H9 (cell line): ENCODE measurements at places on chromosomes 6 and 20. TPM values are rescaled to one million over a fixed set of nuclear protein-coding genes. Genes with fewer than 3 reads are reported as not detected.

Gene CLVS2
- total RNA-seq: 0.15 and 0.26 TPM in 2 replicates

Gene ZBP1
- not detected in 2 replicates for total RNA-seq

Gene BANF2
- not detected in 2 replicates for total RNA-seq

Gene ACSS1
- 0.61 TPM in 2 replicates for total RNA-seq

GRCh38 chr6:116542426-116542825 lies 3.1 kb downstream of the TRAPPC3L start:
- no peak overlapping the region for H3K27ac ChIP-seq
- H3K4me1 ChIP-seq: no peaks in the 10 kb centered on the region
- DNase-seq: no peak
- H3K4me3 ChIP-seq: no peak overlapping the region
- H3K27me3 ChIP-seq: no peaks in the 10 kb centered on the region
- H3K36me3 ChIP-seq: no peaks in the 10 kb centered on the region

- H3K27me3 ChIP-seq: no peaks in the 10 kb centered on the region
- no peak overlapping the region for H3K27ac ChIP-seq
- H3K36me3 ChIP-seq: no peaks in the 10 kb centered on the region
- no peak for DNase-seq
Observed at GRCh38 chr6:34568341-34569201, 12.4 kb upstream of the SPDEF start.

DNA sequence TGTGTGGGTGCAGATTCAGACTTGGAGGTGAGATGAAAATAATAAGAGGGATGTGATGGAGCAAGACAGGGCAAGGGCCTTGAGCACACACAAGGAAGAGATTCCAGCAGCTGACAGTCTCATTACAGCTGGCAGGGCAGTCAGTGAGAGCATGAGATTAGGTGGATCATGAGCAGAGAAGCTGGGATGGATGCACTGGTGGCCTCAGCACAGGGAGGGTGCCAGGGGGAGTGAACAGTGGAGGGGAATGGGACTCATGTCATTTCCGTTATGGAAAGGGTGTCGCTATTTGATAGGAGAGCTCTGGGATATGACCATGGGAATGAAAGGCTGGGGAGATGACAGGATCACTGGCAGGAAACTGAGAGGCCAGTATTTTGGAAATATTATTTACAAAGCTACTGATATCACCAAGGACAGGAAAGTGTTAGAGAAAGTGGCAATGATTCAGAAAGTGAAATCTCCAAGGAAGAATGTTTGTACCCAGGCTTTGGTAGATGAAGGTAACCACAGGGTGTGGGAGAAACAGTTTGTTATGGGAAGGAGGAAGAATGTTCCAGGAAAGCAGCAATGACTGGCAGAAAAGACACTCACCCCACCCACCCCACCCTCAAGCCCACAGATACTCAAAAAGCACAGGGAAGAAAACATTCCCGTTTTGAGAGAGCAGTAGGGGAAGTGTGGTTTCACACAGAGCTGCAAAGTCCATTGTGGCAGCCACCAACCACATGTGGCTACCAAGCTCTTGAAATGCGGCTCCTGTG lies 214.7 kb upstream of the PROKR2 start:
- no peak overlapping the region for H3K27ac ChIP-seq
- no peaks in the 10 kb centered on the region for H3K27me3 ChIP-seq
- H3K4me1 ChIP-seq: no peaks in the 10 kb centered on the region
- no peak for DNase-seq
- no peaks in the 10 kb centered on the region for H3K36me3 ChIP-seq

- H3K27ac ChIP-seq: no peak overlapping the region
- H3K27me3 ChIP-seq: no peaks in the 10 kb centered on the region
- H3K4me3 ChIP-seq: no peak overlapping the region
- no peaks in the 10 kb centered on the region for H3K36me3 ChIP-seq
Observed at GRCh38 chr6:32424589-32425300, 14.9 kb upstream of the HLA-DRA start.

GRCh38 chr6:97361286-97361685 lies 78.3 kb upstream of the MMS22L start:
- no peaks in the 10 kb centered on the region for H3K4me1 ChIP-seq
- H3K27ac ChIP-seq: no peak overlapping the region
- no peak for DNase-seq

DNA sequence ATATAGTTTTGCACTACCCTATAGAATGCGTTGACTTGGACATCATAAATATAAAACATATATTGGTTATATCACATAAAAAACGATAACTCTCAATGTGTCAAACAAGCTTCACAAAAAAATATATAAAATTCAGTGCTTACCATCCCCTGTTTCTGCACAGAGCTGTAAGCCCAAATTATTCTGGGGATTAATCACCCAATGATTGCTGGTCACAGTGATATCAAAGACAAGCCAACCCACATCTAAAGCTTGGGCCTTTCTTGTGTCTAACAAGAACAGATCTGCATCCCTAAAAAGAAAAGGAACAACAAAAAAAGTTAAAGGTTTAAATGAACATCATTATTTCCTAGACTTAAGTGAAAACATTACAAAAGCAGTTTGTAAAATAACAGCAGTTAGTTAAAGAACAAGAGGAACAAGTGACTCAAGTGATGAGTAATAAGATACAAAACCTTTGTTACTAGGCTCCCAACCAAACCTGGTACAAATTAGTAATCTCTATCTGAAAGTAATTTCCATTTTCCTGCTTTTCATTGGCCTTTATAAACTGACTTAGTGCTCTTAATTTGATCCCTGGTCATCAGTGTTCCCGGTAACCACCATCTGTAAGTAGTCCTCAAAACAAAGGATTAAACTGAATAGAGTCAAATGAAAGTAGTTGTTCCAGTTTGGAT lies 81.1 kb downstream of the BMP5 start:
- no peak overlapping the region for H3K4me3 ChIP-seq
- no peaks in the 10 kb centered on the region for H3K4me1 ChIP-seq
- no peak for DNase-seq
- no peaks in the 10 kb centered on the region for H3K27me3 ChIP-seq
- H3K36me3 ChIP-seq: no peaks in the 10 kb centered on the region

GRCh38 chr20:14761903-14762302 lies 424.5 kb upstream of the FLRT3 start:
- H3K4me3 ChIP-seq: no peak overlapping the region
- H3K4me1 ChIP-seq: no peaks in the 10 kb centered on the region; the same call in 1 of the 2 replicates
- H3K27me3 ChIP-seq: no peaks in the 10 kb centered on the region
- no peak overlapping the region for H3K27ac ChIP-seq
- no peak for DNase-seq

- H3K4me3 ChIP-seq: no peak overlapping the region
- H3K4me1 ChIP-seq: no peaks in the 10 kb centered on the region
- no peaks in the 10 kb centered on the region for H3K27me3 ChIP-seq
- no peak overlapping the region for H3K27ac ChIP-seq
Observed at GRCh38 chr6:107707346-107708275, 116.5 kb downstream of the SCML4 start.

DNA sequence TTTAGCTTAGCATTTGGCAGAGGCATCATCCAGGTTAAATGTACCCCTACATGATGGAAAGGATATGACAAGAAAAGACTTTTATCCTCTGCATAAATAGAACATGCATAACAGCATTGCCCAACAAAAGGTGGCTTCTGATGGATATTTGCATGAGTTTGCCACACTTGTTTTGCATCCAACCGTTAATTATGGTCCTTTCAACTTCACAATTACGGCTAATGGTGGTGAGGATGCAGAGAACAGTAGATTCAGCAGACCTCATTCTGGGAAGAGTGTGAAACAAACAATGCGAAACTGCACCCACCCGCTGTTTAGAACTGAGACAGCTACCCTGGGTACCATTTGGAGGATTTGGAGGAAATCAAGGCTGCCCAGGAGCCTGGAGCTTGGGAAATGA lies 690.9 kb upstream of the CHD6 start:
- H3K27ac ChIP-seq: no peak overlapping the region
- H3K27me3 ChIP-seq: no peaks in the 10 kb centered on the region
- no peaks in the 10 kb centered on the region for H3K36me3 ChIP-seq
- no peak overlapping the region for H3K4me3 ChIP-seq

DNA sequence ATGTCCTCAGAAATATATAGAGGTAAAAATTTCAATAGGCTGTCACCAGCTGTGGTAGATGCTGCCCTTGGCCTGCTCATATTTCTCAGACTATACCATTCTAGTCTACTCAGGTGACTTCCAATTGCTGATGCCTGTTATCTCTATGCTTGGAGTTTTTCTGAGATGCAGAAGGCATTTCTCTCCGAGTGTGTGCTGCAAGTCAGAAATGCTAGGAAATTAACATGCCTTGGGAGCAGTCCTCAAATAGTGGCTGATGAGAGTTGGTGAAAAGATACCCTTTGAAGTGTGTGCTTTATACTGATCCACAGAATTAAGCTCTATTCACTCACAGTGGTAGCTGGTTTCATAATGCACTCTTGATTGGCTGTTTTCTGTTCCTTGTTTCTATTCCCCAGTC lies 43.2 kb upstream of the PKIB start:
- H3K4me1 ChIP-seq: peaks cover 2% of the 10 kb centered on the region; the same call in 1 of the 2 replicates
- H3K27ac ChIP-seq: no peak overlapping the region
- peaks cover 10% of the 10 kb centered on the region; the same call in 1 of the 2 replicates for H3K36me3 ChIP-seq
- no peak for DNase-seq

GRCh38 chr6:145904391-145904790 lies 59.8 kb downstream of the SHPRH start:
- no peaks in the 10 kb centered on the region for H3K27me3 ChIP-seq
- H3K4me3 ChIP-seq: no peak overlapping the region
- no peak for DNase-seq

DNA sequence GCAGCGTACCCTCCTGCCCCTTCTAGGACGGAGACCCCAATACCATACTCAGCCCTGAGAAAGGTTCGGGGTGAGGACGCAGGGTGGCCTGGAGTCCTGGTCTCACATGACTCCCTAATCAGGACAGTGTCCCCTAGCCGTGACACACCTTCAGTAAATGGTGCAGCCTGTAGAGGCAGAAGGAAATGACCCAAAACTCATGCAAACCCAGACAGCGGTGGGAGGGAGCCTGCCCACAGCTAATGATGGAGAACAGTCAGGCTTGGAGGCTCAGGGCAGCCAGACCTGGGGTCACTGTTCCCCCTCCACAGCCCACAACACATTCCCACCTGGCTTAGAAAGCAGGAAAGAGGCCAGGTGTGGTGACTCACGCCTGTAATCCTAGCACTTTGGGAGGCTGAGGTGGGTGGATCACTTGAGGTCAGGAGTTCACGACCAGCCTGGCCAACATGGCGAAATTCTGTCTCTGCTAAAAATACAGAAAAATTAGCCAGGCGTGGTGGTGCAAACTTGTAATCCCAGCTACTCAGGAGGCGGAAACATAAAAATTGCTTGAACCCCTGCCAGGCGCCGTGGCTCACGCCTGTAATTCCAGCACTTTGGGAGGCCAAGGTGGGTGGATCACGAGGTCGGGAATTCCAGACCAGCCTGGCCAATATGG lies 8.8 kb upstream of the HMGA1 start:
- DNase-seq: peak; percentile 51
- H3K4me1 ChIP-seq: peaks cover 14% of the 10 kb centered on the region; the same call in 1 of the 2 replicates
- H3K27me3 ChIP-seq: no peaks in the 10 kb centered on the region
- peak overlapping the region; percentile 67 for H3K27ac ChIP-seq

DNA sequence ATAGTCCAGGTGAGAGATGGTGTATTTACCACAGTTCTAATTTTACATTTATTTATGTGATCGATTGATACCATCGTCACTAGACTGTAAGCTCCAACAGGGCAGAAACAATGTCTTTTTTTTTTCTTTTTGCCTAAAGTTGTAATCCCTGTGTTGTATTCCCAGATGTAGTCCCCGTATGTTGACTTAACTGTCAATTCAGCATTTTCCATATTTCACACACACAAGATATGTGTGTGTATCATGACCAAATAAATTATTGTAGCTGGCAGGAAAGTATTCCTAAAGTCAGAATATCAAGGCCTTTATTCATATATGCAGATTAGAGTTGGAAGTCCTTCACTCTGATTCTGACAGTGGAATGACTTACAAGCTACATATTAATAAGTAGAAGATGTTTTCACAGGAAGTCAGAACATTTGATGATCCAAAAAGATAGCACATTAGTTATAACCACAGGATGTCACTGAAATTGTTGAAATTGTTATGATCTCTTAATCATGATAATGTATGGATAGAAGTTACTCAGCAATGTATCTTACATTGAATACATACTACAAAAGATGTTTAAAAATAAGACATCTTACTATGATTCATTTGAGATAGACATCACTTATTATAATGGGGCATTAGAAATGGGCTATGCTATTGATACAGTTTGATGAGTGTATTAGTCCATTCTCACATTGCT lies 10.6 kb downstream of the RNF182 start:
- H3K4me3 ChIP-seq: no peak overlapping the region
- DNase-seq: no peak
- no peaks in the 10 kb centered on the region for H3K27me3 ChIP-seq
- H3K4me1 ChIP-seq: no peaks in the 10 kb centered on the region
- no peak overlapping the region for H3K27ac ChIP-seq
- peaks cover 1% of the 10 kb centered on the region; the same call in 1 of the 3 replicates for H3K36me3 ChIP-seq

GRCh38 chr20:5220321-5221060 lies 93.7 kb downstream of the CDS2 start:
- H3K27me3 ChIP-seq: no peaks in the 10 kb centered on the region
- H3K36me3 ChIP-seq: no peaks in the 10 kb centered on the region
- no peak for DNase-seq
- H3K4me3 ChIP-seq: no peak overlapping the region
- no peak overlapping the region for H3K27ac ChIP-seq

DNA sequence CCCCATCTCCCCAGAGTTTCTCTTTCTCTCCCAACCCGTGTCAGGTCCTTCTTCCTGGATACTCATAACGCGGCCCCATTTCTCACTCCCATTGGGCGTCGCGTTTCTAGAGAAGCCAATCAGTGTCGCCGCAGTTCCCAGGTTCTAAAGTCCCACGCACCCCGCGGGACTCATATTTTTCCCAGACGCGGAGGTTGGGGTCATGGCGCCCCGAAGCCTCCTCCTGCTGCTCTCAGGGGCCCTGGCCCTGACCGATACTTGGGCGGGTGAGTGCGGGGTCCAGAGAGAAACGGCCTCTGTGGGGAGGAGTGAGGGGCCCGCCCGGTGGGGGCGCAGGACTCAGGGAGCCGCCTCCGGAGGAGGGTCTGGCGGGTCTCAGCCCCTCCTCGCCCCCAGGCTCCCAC lies at the start of gene HLA-F:
Gene HLA-F (plus strand): TSS at position 173 of the 404 bp plus-strand sequence. CDS start 30 bp downstream, at position 203.
- H3K4me1 ChIP-seq: no peaks in the 10 kb centered on the region; the same call in 1 of the 2 replicates
- DNase-seq: peak; percentile 81
- no peak within 1 kb of the TSS for H3K27ac ChIP-seq
- H3K36me3 ChIP-seq: no peaks in the 10 kb centered on the region
- H3K27me3 ChIP-seq: peaks cover 9% of the 10 kb centered on the region; the same call in 1 of the 2 replicates
- peak within 1 kb of the TSS; percentile 73 for H3K4me3 ChIP-seq

GRCh38 chr6:30163918-30164654 lies 740 bp downstream of the TRIM15 start:
- no peak overlapping the region for H3K4me3 ChIP-seq
- DNase-seq: no peak
- no peaks in the 10 kb centered on the region for H3K36me3 ChIP-seq
- peaks cover 3% of the 10 kb centered on the region; the same call in 1 of the 2 replicates for H3K4me1 ChIP-seq
- no peaks in the 10 kb centered on the region for H3K27me3 ChIP-seq

DNA sequence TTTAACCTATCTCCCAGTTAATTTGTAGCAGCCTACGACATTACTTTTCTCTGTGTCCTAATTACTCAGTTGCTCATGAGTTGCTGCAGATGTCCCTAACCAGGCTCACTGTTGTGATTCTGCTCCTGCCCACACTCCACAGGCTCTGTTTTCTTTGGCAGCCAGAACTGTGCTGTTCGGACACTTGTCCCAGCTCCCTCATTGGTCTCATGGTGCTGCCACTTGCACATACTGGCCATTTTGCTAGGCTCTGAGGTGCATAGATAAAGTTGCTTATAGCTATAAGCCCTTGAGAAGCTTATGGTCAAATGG lies 55.0 kb downstream of the NOX3 start:
- H3K4me1 ChIP-seq: no peaks in the 10 kb centered on the region
- H3K36me3 ChIP-seq: no peaks in the 10 kb centered on the region
- H3K27me3 ChIP-seq: no peaks in the 10 kb centered on the region
- no peak overlapping the region for H3K27ac ChIP-seq
- no peak overlapping the region for H3K4me3 ChIP-seq
